ENCODE measurements at places on chromosomes 1 and 21. TPM values are rescaled to one million over a fixed set of nuclear protein-coding genes. Genes with fewer than 3 reads are reported as not detected.

DNA sequence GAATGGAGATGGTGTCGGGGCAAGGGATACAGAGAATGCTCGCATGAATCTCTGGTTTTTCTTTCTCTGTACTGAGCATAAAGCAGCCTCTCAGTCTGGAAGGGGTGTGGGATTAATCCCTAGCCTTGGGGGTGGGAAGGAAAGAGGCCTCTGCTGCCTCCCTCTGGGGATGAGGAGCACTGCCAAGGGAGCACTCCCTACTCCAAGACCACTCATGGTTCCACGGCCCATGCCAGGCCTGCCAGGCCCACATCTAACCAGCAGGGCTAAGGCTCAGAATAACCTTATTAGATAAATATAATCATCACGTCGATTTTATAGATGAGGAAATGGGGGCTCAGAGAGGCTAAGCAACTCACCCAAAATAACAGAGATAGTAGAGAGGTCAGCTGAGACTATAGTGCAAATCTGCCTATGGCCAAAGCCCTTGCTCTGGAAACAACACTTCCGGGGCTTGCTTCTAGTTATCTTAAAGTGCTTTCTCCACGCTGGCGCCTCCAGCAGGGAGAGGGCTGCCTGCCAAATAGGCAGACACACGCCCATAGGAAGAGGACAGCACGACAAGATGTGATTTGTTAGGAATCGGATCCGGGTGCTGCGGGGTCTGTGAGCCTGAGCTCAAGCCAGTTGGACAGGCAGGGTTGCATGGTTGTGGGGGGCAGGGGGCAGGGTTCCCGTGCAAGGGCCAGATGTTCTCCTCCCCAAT lies 522 bp downstream of the TEX35 start:
- no peaks in the 10 kb centered on the region for H3K36me3 ChIP-seq
- H3K4me1 ChIP-seq, result peaks cover 2% of the 10 kb centered on the region
- no peak overlapping the region for H3K27ac ChIP-seq
- no peak overlapping the region for H3K4me3 ChIP-seq
- peak; percentile 51 for DNase-seq
- no peaks in the 10 kb centered on the region for H3K27me3 ChIP-seq

The EVA1C gene
- total RNA-seq, result 4.6 TPM

The CACNA1S gene
- not detected for total RNA-seq

The TLR5 gene
- 0.77 TPM for total RNA-seq

The IL24 gene
- not detected for total RNA-seq

DNA sequence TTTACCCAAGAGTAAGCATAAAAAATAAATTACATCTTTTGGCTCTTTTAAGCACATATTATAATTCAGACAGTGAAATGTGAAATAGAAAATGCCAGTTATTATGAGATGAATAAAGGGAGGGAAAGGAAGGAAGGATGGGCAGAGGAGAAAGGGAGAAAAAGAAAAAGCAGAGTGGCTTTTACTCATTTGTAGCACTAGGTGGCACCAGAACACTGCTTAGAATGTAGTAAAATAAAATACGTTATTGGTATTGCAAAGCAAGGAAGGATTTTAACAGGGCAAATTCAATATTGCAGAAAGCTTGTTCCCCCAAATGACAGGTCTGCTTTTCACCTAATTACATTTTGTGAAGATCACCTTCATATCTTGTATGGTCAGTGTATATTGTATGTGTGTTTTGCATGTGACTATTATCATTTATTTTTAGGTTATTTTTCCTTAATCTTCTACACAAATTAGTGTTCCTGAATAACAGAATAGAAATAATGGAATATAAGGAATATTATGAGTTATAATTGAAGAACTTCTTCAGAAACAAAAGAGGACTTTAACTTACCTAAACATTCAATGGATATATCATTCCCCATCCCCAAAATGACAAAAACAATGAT lies 9.1 kb upstream of the PCNX2 start:
- H3K36me3 ChIP-seq, result no peaks in the 10 kb centered on the region
- no peaks in the 10 kb centered on the region for H3K27me3 ChIP-seq
- no peak overlapping the region for H3K27ac ChIP-seq
- no peak overlapping the region for H3K4me3 ChIP-seq
- DNase-seq, result peak; percentile 24

The SYTL1 gene
- under 0.01 TPM for total RNA-seq

All from fibroblast of lung (primary cell).